ENCODE measurements at places on chromosomes 13 and 19.

DNA sequence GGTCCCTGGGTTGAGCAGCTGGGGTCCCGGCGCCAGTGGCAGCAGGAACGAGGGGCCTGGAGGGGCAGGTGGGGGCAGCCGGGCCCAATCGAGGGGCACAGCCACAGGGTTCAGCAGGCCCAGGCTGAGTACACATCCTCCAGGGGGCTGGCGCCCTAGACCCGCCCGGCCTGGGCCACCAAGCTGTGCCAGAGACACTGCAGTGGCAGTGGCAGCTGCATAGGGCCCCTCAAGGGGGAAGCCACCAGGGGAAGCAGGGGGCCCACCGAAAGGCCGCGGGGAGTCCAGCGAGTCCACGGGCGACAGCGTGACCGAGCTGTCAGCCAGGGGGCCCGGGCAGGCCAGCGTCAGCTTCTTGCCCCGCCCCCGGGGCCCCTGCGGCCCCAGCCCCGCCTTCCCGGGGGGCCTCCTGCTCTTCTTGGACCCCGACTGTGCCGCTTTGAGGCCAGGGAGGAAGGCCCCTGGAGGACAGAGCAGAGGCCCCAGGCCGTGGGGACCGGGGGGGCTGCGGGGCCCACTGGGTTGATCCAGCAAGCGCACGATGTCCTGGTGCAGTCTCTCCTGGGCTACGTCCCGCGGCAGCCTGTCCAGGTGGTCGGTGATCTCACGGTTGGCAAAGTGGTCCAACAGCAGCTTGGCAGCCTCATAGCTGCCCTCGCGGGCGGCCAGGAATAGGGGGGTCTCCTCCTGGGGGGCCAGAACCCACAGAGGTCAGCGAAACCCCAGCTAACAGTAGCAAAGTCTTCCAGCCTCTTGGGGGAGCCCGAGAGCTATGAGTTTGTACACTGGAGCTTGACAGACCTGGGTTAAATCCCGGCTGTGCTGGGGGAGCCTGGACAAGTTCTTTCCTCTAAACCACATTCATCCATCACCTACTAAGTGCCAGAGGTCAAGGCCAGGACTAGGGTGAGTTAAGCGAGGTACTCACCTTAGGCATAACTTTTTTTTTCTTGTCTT, 39.5 kb downstream of the NOTCH3 start:
- DNase-seq = peak; percentile 24

- no peak for DNase-seq
Observed at GRCh38 chr19:7641290-7642276, 4.7 kb downstream of the STXBP2 start.

- DNase-seq = peak; percentile 94
Observed at GRCh38 chr13:51549050-51549449, 35.2 kb upstream of the WDFY2 start.

- DNase-seq = no peak
Observed at GRCh38 chr19:994516-994915, 5.7 kb upstream of the GRIN3B start.

- DNase-seq = no peak
Observed at GRCh38 chr19:30249911-30250310, 122.3 kb upstream of the ZNF536 start.

GRCh38 chr13:26673890-26674289, 86.7 kb downstream of the GPR12 start:
- DNase-seq = no peak

- no peak for DNase-seq
Observed at GRCh38 chr19:39127812-39128515, 2.4 kb downstream of the PAK4 start.

DNA sequence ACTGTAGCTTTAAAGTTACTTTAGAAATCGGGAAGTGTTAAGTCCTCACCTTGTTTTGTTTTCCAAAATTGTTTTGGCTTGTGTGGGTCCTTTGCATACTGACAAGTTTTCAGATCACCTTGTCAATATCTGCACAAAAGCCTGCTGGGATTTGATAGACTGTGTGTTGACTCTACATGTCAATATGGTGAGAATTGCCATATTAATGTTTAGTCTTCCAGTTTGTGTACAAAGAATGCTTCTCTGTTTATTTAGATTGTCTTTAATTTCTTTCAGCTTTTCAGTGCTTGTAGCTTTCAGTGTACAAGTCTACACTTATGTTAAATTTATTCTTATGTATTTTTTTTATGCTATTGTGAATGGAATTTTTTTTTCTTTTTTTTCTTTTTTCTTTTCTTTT, 50.2 kb downstream of the SIPA1L3 start:
- no peak for DNase-seq

- no peak for DNase-seq
Observed at GRCh38 chr13:40592035-40592434, 74.4 kb downstream of the FOXO1 start.

- DNase-seq = no peak
Observed at GRCh38 chr19:37218592-37218935, 550 bp downstream of the ZNF383 start.

- DNase-seq = no peak
Observed at GRCh38 chr13:28438598-28439334, 56.2 kb downstream of the FLT1 start.

DNA sequence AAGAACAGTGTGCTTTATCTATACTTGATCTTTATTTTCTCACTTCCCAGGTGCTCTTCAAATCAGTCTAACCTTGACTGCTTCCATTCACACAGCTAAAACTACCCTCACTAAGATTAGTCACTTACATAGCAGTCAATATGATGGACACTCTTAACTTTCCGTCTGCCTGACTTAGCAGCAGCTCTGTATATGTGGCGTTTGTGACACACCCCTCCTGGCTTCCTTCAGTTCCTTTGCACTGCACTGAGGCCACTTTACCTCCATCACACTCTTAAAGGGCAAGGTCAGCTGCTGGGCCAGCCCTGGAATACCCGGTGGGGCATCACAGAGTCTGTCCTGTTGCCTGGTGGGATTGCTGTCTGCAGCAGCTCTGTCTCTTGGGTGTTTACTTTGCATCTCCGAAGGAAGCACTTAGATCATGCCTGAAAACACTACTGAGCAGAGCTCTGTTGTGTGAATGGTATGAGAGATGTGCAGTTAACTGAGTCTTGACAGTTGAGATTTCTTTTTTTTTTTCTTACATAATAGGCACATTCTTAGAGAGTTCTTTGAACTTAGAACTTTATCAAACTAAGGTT, 35.6 kb upstream of the IL17D start:
- DNase-seq = peak; percentile 5

DNA sequence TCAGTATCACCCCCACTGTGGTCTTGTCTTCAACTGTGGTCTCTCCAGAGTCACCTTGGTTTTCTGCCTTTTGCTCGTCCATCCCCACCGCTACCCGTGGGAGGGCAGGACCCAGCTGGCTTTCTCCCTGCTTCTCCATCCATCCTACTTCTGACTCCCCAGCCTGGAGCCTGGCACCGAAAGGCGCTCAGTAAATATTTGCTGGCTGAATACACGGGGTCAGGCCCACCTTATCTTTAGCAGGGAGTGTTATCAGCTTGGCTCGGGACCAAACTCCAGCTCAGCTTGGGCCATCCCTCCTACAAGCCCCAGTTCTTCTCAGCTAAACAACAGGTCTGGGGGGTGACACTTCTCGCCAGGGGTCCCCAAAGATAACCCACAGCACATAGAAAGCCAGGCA, 62.0 kb upstream of the KLF2 start:
- no peak for DNase-seq

DNA sequence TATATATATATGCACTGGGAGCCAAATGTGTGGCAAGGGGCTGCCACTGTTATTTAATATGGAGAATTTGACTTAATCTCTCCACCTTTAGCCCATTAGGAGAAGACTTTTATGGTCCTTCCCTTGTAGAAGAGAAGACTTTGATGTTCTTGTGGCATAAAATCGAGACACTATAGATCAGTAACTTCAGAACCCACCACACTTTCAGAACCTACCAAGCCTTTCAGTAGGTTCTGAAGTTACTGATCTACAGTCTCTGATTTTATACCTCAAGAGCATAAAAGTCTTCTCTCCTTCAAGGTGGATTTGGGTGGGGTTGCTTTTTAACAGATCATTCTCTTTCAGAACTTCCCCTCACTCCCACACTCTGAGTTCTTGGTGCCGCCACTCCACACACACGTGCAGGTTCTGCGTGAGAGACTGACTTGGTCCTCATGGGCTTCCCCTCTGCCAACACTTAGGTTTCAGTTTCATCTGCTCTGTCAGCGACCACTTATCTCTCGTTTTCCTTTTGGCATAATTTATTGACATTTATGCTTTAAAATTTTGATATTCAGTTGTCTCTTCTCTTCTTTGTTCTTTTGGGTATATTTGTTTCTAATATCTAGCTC, 213.4 kb upstream of the PCDH17 start:
- no peak for DNase-seq

- DNase-seq = peak; percentile 65
Observed at GRCh38 chr13:78121459-78122348, 203.1 kb upstream of the EDNRB start.

GRCh38 chr13:112333756-112334543, 42.2 kb upstream of the SPACA7 start:
- DNase-seq = no peak

DNA sequence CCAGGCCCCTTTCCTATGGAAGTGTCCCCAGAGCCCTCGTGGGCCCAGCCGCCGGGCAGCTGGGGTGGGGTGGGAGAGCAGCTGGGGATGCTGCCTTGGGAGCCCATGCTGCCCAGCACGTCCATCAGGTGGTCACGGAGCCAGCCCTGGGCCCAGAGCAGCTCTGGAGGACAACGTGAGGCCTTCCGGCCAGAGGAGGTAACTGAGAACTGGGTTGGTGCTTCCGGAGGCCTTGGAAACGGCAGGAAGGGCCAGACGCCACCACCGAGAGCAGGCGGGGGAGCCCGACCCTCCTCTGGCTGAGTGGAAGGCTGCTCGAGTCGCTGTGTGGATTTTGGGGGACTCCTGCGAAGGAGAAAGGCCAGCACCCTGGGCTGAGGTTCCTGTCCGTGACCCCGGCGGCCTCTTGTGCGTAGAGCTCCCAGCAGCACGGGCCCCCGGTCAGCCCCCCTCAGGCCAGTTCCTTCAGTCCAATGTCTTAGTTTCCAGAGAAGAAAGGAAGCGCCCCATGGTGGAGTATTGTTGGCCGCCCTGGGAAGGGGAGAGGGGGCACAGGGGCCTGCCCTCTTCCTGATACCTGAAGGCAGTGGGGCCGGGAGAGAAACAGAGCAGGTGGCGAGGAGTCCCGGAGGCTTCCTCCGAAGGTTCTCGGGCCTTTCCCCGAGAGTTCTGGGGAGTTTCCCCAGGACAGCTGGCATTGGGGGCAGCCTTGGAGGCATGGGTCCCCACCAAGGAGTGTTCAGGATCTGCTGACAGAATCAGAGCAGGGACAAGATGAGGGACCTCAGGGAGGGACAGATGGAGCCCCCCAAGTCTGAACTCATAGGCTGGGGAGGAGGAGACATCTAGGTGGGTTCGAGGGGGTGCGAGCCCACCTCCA, 68.8 kb downstream of the MLLT1 start:
- DNase-seq = no peak

Measured in KBM-7 (cell line).